ENCODE measurements at places on chromosomes 3 and 15.

GRCh38 chr15:78914027-78914764, 30.6 kb downstream of the CTSH start:
- peaks cover 18% of the 10 kb centered on the region for H3K36me3 ChIP-seq
- H3K27ac ChIP-seq, result peak overlapping the region; percentile 9
- no peak for DNase-seq
- no peaks in the 10 kb centered on the region for H3K27me3 ChIP-seq
- H3K4me1 ChIP-seq, result peaks cover 9% of the 10 kb centered on the region

DNA sequence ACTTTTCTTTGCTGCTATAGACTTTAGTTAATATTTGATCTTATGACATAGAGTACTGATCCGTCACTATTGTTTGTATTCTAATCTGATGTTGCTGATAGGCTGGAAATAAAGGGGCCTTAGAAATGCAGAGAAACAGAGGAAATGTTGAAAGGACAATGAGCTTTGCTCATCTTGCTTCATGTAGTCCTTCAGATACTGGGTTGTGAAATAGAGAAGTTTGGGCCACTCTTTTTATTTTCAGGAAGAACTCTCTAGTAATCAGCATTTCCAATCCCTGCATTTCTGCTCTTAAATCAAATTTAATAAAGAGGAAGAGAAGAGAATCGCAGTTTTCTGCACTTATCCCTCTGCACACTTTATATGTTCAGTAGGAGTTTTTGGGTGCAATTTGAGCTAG, 192.8 kb upstream of the THBS1 start:
- H3K4me1 ChIP-seq, result no peaks in the 10 kb centered on the region
- H3K4me3 ChIP-seq, result no peak overlapping the region
- no peak overlapping the region for H3K27ac ChIP-seq
- no peaks in the 10 kb centered on the region for H3K27me3 ChIP-seq
- no peak for DNase-seq
- H3K36me3 ChIP-seq, result no peaks in the 10 kb centered on the region

DNA sequence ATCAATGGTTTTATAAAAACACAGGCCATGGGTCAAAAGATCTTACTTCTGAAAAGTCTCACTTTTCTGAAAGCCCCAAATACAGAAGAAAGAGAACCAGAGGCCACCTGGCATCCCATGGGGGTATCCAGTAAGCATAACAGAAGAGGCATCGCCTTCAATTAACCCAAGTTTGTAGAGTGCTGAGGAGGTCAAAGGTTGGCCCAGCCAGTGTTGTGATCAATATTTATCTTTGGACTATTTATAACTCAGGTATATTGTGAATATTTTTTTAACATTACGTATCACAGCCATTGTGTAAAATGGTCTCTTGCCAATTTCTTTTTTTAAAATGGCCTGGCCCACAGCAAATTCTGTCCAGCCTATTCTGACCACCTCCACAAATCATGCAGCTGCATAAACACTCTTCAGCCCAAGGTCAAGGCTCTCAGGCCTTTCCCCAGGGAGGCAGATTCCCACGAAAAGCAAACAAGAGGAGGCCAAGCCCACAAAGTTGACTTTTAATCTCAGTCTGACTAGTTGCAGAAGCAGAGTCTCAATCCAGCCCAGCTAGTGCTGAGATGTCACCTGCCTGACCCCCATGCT, 26.2 kb upstream of the SPTBN5 start:
- no peaks in the 10 kb centered on the region for H3K27me3 ChIP-seq
- no peak for DNase-seq
- H3K27ac ChIP-seq, result no peak overlapping the region
- H3K4me3 ChIP-seq, result no peak overlapping the region

DNA sequence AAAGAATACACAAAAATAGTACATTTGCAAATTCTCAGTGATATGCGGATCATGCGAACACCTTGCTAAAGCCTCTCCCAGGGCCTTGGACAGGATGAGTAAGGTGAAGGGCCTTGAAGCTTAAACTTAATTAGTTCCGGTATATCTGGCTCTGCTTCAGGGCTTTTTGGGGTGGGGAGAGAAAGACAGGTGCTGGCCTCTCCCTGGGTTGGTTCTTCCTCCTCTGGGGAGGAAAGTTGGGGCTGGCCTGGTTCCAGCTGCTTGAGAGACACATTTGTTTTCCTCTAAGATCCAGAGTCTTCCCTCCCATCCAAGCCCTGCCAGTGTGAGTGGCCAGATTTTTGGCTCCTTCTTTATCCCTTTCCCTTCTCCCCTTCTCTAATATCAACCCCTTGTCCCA, 64.7 kb upstream of the EPHB3 start:
- no peak overlapping the region for H3K27ac ChIP-seq
- H3K36me3 ChIP-seq, result no peaks in the 10 kb centered on the region
- H3K4me1 ChIP-seq, result peaks cover 4% of the 10 kb centered on the region
- H3K4me3 ChIP-seq, result no peak overlapping the region

DNA sequence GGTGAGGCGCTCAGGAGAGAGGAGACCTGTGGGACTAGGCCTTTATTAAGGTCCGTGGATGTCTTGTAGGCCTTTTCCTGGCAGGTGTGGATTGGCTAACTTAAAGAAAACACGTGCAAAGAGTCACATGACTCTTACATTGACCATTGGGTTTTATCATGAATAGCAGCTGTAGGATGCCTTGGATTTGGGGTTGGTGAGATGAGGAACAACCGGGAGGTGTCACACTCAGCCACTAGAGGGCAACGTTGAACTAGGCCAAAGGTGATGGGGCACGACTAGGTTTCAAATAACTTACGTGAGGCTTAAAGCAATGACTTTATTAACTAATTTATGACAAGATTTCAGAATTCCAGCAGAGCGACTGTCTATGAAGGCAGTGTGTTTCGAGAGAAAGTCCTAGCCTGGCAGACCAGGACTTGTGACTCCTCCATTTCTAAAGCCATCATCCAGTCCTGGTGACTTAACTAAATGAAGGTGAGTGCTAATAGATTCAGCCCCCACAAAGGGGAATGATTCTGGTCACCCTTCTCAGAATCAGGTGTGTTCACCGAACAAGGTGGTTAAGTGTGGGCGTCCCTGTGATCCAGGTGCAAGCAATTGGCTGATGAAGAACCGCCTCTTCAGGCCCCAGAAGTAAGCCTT, 345.6 kb downstream of the MCTP2 start:
- no peak overlapping the region for H3K27ac ChIP-seq
- no peaks in the 10 kb centered on the region for H3K36me3 ChIP-seq

- H3K4me3 ChIP-seq, result no peak overlapping the region
- no peak overlapping the region for H3K27ac ChIP-seq
Observed at GRCh38 chr3:100023595-100023994, 90.7 kb downstream of the FILIP1L start.
